H1 (cell line): ENCODE measurements at places on chromosomes 3 and 15. TPM values are rescaled to one million over a fixed set of nuclear protein-coding genes. Genes with fewer than 3 reads are reported as not detected.

GRCh38 chr15:71495398-71495780 lies 315.0 kb upstream of the NR2E3 start:
- no peak for DNase-seq

- DNase-seq: no peak
Observed at GRCh38 chr3:72894976-72895552, 7.2 kb downstream of the GXYLT2 start.

The CLDN18 gene
- not detected in 2 replicates for total RNA-seq

The SMCO1 gene
- not detected in 2 replicates for total RNA-seq

The CD80 gene
- total RNA-seq: not detected in 2 replicates
